Stimulated activated CD8-positive, alpha-beta memory T cell treated with anti-CD3 and anti-CD28 coated beads, Interleukin-7, amount 100 ng/mL, for 4 hours (primary cell): ENCODE measurements at places on chromosomes 5 and 9.

- DNase-seq: no peak
Measured at GRCh38 chr5:174430940-174431339, 293.4 kb upstream of the MSX2 start.

GRCh38 chr5:135383803-135384495 is 15.1 kb downstream of the MACROH2A1 start:
- no peak for DNase-seq

- DNase-seq: no peak
Measured at GRCh38 chr5:94736498-94736897, 118.0 kb downstream of the SLF1 start.

- no peak for DNase-seq
Measured at GRCh38 chr9:127494304-127494702, 43.0 kb downstream of the LRSAM1 start.

GRCh38 chr9:117002686-117003085 is 315.6 kb downstream of the TRIM32 start:
- no peak for DNase-seq

DNA sequence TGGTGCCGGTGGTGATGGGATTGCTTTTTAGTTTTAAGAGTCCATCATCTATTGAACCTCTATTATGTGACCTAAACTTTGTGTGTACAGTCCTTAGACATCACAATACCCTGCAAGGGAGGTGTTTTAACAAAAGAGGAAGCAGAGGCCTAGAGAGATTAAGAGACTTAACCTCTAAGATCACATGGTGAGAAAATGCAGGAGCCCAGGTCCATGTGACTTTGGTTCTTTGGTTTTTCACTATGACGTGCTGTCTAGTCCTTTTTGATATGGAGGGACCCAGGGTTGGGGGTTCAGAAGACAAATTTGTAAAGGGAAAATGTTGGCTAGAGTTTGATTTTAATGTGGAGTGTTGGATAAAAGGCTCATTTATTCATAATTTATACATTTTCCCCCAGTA is 34.1 kb upstream of the TRMT10B start:
- DNase-seq: no peak

DNA sequence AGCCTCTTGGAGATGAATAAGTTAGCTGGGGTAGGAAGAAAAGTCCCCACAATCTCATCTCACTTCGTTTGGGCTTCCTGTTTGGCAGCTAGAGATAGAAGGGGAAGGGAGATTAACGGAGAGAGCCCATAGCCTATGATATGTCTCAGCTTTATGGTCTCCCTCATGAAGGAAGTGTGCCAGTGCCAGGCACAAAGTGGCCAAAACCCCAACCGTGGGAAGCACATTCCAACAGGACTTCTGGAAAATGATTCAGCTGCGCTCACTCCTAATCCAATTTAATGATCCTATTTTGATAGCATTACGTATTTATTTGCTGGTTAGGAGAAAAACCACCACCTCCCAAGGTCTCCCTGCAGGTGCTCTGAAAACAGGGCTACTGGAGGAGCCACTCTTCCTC is 303.1 kb upstream of the CLINT1 start:
- no peak for DNase-seq

DNA sequence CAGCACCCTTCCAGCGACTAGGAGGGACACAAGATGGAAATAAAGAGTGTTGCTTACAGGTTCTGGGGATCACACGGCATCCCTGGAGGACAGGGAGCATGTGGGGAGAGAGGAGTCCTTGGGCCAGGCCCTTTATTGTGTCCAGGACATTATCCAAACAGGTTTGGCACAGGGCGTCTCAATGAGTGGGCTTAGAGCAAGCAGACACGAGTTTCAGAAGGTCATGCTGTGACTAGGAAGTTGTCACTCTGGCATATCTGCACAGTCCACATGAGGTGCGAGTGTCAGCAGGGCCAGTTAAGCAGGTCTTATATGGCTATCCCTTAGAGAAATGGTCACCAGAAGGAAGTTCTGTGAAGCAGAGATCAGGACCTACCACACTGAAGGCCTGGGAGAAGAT is 174.5 kb upstream of the OTULINL start:
- no peak for DNase-seq

DNA sequence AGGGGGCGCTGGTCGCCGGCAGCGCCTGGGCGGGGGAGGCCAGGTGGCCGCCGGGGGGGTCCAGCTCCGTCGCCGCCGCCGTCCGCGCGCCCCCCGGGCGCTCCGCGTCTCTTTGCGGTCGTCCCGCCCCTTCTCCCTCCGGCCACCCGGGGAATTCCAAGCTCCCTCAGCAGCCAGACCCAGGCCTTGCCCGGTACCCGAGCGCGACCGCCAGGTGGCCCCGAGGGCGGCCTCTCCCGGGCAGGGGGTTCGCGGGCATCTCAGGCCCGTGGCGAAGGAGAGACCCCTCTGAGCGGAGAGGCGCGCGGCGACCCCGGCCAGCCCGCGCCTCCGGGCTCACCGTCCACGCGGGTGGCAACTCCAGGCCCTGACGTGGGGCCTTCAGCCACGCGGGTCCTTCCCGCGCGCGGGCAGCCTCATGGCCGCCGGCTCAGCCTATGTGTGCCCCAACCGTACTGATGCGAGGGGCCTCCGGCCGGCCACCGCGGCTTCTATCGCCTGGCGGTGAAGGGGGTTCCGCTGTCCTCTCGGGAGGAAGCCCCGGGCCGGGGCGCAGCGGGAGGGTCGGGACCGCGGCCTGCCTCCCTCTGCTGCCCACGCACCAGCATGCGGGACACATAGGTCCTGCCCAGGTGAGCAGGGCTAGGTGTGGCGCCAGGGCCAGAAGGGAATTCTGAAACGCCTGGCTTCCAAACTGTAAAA is 529 bp upstream of the NRARP start:
- no peak for DNase-seq

GRCh38 chr9:113665756-113666155 is 202.2 kb downstream of the RGS3 start:
- DNase-seq: no peak

- no peak for DNase-seq
Measured at GRCh38 chr5:171826132-171826531, 40.5 kb downstream of the SMIM23 start.

- DNase-seq: no peak
Measured at GRCh38 chr9:137252555-137253506, 1.7 kb downstream of the STPG3 start.

DNA sequence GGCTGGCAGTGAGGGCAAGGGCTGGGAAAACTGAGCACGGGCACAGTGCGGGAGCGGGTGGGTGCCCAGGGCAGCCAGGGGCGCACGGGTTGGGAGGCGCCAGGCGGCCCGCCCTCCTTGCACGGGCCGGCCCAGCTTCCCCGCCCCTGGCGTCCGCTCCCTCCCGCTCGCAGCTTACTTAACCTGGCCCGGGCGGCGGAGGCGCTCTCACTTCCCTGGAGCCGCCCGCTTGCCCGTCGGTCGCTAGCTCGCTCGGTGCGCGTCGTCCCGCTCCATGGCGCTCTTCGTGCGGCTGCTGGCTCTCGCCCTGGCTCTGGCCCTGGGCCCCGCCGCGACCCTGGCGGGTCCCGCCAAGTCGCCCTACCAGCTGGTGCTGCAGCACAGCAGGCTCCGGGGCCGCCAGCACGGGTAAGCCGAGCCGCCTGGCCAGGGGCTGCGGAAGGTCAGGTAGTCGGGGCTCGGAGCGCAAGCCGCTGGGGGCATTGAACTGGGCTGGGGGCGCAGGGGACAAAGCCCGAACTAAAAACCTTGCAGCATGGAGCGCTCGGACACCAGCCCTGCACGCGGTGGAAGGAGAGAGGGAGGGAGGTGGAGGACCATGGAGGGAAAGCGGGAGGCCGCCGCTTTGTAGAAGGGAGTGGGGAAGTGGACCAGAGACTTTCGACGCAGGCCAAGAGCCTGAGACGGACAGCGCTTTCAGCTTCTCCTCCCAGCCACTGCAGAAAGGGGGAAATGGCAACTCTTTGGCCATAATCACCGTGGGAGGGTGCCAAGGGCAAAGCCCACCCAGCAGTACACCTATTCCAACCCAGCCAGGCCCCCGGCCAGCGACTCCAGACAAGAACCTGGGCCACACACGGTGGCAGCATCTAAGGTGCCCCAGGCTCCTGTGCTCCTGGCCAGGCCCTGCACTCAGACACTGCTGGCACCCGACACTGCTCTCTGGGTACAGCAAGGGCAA is at the start of gene TGFBI:
TGFBI (plus strand) TSS at position 207 of the 961 bp plus-strand sequence; CDS start at position 275, 68 bp downstream.
- DNase-seq: no peak

DNA sequence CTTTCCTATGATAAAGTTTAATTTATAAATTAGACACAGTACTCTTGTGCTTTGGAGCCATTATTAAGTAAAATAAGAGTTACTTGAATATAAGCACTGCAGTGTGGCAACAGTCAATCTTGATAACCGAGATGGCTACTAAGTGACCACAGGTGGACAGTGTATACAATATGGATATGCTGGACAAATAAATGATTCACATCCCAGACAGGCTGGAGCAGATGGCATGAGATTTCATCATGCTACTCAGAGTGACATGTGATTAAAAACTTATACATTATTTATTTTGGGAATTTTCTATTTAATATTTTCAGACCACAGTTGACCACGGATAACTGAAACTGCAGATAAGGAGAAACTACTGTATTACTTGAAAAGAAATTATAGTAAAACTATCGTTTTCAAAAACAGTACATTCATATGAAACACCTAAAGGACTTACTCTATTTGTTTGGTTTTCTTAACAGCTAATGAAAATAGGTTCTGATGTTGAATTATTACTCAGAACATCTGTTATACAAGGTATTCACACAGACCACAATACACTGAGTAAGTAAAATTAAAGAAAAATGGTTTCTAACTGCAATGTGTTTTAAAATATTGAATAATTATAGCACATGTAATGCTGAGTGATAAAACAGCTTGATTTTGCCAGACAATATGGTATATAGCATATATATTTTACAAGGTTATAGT is 16.0 kb downstream of the LYRM7 start:
- no peak for DNase-seq

DNA sequence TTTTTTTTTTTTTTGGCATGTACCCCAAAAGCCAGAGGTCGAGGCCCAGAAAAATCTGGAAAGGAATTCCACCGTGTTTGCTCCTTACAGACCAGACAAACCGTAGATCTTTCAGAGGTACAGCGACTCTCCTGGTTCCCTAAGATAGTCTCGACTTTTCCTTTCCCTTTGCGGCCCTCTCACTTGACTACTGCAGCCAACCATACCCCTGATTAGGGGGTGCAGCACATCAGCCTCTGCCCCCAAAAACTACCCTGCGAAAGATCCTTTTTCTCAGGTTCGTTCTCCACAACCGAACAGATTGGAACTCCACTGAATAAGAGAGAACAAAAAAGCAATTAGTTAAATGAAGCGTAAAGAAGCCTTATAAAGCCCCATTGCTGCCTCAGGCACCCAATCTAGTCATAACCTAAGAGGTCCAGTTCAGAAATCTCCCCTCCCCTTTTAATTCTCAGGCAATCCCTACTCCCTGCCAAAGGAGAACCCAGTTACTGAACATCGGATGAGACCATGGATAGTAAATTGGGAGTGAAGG is 379 bp upstream of the TICAM2 start:
- no peak for DNase-seq

GRCh38 chr9:32703635-32704034 is 68.2 kb upstream of the TAF1L start:
- no peak for DNase-seq
